ENCODE measurements at places on chromosomes 4 and X.

- no peak for DNase-seq
Observed at GRCh38 chr4:176791591-176792325, 964 bp downstream of the VEGFC start.

- DNase-seq, result no peak
Observed at GRCh38 chrX:153593811-153594500, 5.0 kb downstream of the CCNQ start.

- no peak for DNase-seq
Observed at GRCh38 chr4:21652508-21653231, 295.9 kb downstream of the KCNIP4 start.

DNA sequence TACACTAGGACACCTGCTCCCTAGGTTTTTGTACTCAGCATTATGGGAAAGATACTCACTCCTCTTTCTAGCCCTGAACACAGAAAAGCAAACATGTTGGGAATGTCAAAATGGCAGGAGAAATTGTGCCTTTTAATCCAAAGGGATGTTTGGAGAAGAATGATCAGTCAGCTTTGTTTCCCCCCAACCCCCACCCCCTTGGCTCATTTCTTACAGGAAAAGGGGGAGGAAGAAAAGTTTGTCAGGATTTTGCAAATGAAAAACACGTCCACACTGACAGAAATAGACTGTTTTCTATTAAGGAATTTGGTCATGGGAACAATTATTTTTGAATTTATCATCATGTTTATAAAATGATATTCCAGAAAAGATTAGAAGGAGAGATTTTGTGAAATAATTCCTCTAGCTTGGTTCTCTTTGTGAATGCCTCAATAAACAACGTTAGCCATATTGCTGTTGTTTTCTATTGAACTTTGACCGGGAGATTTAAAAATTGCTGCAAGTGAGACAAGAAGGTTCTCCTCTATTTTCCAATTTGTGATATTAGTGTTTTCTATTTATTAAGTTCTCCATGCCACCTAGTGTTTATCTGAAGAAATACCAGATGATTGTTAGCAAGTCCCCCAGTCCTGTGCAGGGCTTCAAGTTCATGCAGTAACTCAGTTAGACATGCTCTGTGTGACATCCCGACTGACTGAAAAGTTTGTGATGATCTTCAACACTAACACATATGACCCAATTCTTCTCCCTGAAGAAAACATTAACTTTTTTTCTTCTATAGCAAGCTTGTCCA, 31.3 kb upstream of the TFDP3 start:
- DNase-seq, result no peak

DNA sequence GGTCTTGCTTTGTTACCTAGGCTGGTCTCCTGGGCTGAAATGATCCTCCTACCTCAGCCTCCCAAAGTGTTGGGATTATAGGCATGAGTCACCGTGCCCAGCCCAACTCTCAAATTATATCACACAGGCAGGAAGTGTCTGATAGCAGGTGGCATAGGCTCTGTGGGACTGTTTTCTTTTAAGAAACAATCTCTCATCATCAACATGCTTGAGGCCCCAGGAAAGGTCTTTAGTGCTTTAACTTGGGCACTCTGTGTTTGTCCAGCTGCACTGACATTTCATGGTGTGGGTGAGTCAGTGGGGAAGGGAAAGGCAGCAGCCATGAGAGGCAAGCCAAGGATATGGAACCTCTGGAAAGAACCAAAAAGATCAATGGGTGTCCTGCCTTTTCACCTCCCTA, 88.1 kb upstream of the TSPAN5 start:
- no peak for DNase-seq

- no peak for DNase-seq
Observed at GRCh38 chr4:185352741-185353140, 43.0 kb downstream of the LRP2BP start.

DNA sequence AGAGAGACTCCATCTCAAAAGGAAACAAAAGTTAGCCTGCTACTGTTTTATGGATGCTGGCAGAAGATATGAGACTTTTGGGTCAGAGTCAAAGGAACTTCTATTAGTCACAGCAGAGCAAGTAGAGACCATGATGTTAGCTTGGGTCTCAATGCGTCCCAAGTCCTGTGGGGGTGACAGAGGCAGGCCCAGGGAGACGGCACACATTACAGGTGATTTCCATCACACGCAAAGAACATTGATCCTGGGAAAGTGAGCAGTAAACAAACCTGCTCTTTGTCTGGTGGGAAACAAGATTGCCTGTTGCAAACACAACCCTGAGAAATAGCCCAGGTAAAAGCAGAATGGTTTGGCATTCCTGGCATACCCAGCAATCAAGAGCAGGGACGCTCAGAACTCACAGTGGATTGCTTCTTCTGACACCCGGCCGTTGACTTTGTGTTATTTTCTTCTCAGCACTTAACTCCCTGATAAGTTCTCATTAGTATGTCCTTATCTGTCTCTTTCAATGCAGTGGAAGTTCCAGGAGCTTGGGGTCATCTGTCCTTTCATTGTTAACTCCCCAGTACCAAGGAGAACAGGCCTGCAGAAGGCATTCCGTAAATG, 51.2 kb upstream of the LGI2 start:
- no peak for DNase-seq

- DNase-seq, result no peak
Observed at GRCh38 chr4:166143227-166143626, 270.2 kb downstream of the TLL1 start.

GRCh38 chr4:81470456-81471297, 1.0 kb downstream of the RASGEF1B start:
- no peak for DNase-seq

- no peak for DNase-seq
Observed at GRCh38 chr4:185651137-185651677, 115.9 kb upstream of the PDLIM3 start.

DNA sequence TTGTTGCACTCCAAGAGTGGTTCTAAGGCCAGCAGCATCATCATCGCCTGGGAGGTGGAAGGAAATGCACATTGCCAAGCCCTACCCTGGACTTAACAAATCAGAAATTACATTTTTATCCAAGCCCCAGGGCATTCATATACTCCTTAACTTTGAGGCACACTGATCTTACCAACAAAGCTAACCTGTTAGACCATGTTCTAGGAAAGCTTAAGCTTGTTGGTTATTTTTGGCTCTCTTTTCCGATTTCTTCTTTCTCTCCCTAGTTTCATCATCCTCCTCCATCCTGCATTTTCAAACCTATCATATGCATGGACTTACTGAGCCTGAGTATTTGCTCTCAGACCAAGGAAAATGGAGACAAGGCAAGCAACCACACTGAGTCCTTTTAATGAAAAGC, 133.4 kb downstream of the OPHN1 start:
- no peak for DNase-seq

GRCh38 chr4:128291096-128291495, 3.5 kb upstream of the PGRMC2 start:
- no peak for DNase-seq

GRCh38 chr4:82989575-82990429, 20.8 kb downstream of the LIN54 start:
- no peak for DNase-seq

DNA sequence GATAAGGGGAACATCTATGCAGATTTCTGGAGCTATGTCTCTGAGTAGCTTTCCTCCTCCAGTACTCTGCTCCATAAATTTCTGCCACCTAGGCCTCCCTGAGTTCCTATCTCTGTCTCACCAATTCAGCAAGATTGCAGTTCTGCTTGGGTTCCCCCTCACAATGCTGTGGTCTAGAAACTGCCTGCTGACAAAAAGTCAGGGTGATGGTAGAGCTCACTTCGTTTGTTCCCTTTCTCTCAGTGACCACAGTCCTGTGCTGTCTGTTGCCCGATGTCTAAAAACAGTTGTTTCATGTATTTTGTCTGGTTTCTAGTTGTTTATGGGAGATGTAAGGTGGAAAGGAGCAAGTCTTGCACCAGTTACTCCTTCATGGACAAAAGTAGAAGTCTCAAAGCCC, 41.1 kb downstream of the AMMECR1 start:
- DNase-seq, result no peak

All from activated T-helper 1 cell treated with anti-CD3 and anti-CD28 coated beads, Interleukin-2, amount 50 U/mL, for 16 hours (primary cell).